Neural crest cell (in vitro differentiated cells): ENCODE measurements at places on chromosomes 5 and 9. TPM values are rescaled to one million over a fixed set of nuclear protein-coding genes. Genes with fewer than 3 reads are reported as not detected.

DNA sequence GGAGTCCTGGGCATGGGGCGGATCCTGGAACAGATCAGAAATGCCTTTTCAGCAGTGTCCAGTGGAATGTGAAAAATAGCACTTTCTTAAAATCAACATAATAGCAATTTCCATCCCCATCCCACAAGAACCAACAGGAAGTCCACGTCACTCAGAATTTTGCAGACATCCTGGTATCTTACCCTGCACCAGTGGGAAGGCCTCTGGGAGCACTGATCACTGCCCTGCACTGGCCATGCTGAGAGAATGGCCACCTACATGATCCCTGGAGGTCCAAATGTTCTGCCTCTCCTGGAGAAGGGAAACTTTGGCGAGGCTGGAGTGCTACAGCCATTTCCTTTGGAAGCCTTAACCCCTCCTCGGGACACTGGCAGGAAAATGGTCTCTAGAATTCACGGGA is 173.8 kb downstream of the SGCD start:
- no peak for DNase-seq

DNA sequence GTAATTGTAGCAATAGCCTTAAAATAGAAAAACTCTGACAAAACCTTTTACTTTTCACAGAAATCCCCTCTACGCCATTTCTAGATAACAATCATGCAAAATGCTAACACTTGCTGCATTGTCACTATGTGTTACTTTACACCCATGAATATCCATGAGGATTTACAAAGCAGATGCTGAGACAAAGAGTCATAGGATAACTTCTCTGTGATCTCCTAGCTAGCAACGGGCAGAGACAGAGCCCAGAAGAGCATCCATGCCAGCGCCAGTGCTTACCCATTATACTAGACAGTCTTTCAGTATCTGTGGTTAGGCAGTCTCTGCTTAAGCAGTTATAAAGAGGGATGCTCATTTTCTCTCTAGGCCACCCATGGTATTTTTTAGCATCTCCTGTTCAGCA is 474.1 kb downstream of the CAAP1 start:
- DNase-seq = no peak

DNA sequence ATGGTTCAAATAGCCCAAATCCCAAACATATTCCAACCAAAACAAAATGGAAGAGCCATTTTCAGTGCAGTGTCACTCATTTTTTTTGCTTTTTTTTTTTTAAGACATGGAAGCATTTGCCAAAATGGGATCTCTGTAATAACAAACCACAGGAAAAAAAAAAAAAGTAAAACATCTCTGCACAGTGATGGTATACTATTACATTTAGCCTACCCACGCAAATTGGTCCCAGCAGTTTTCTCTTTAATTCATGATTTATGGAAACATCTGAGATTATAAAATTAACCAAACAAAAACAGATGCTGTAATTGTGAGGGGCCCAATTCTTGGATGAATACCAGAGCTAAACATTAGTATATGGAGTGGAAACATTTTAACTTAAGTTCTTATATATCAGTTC is 566.6 kb downstream of the ZNF608 start:
- DNase-seq = no peak

SHOC1 gene
- not detected in 2 replicates for total RNA-seq

TRIM23 gene
- total RNA-seq = 11.6 and 12.7 TPM in 2 replicates

CCDC180 gene
- total RNA-seq = 6.6 and 10.1 TPM in 2 replicates

PTGES gene
- 1.1 and 1.2 TPM in 2 replicates for total RNA-seq
